ENCODE measurements at places on chromosomes 2 and 18. TPM values are rescaled to one million over a fixed set of nuclear protein-coding genes. Genes with fewer than 3 reads are reported as not detected.

DNA sequence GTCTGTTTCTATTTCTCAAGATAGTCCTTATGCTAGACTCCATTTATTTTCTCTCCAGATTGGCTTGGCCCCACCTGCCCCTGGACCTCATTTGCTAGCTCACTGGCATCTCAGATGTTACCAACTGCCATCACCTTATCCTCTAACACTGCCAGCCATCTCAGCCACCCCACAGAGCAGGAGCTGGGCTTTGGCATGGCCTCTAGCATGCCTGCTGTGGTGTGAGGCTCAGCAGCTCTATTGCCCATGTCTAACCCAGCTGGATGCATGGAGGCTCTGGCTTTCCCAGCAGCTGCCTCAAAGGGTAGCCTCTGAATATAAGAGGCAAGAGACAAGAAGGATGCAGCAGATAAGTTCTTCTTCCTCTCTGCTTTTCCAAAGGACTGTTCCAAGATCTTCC is 373.4 kb downstream of the TNS1 start:
- DNase-seq: no peak

DNA sequence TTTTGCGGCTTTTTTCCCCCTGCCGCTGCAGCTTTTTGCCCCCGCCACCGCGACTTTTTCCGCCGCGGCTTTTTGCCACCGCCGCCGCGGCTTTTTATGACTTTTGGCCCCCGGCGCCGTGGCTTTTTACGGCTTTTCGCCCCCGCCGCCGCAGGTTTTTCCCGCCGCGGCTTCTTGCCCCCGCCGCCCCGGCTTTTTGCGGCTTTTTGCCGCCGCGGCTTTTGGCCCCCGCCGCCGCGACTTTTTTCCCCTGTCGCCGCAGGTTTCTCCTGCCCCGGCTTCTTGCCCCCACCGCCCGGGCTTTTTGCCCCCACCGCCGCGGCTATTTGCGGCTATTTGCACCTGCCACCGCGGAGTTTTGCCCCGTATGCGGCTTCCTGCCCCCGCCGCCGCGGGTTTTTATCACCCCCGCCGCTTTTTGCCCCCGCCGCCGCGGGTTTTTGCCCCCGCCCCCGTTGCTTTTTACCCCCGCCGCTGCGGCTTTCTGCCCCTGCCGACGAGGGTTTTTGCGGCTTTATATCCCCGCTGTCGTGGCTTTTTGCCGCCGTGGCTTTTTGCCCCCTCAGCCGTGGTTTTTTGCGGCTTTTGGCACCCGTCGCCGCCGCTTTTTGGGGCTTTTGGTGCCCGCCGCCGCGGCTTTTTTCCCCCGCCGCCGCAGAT is 2750.9 kb downstream of the RPIA start:
- no peak for DNase-seq

- DNase-seq: peak; percentile 10
These were observed 209.4 kb upstream of the SP5 start for GRCh38 chr2:170505631-170506275.

Gene SFT2D3
- total RNA-seq: 5.0 TPM

GRCh38 chr2:166768393-166769123 is 119.7 kb upstream of the XIRP2 start:
- DNase-seq: no peak

DNA sequence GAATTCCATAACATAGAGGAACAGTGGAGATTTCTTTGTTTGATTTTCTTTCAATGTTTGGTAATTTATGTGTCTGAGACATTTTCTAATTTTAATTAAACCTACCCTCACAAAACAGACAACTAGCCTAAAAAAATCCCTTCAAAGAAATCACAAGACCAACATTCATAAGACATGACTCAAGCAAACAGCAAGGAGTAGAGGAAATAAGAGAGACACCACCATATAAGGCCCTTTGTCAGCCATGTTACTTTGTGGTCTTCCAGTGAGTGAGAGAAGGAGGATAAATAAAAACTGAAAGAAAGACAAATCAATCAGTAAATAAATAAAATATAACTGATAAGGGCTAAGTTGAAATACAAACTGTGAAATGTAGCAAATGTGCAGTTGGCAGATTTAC is 830.8 kb upstream of the SLC39A10 start:
- no peak for DNase-seq

- no peak for DNase-seq
These were observed 98.0 kb downstream of the PTGR3 start for GRCh38 chr18:75110846-75111415.

GRCh38 chr2:156054983-156055382 is 277.5 kb downstream of the NR4A2 start:
- DNase-seq: no peak

Gene UGT1A4
- not detected for total RNA-seq

DNA sequence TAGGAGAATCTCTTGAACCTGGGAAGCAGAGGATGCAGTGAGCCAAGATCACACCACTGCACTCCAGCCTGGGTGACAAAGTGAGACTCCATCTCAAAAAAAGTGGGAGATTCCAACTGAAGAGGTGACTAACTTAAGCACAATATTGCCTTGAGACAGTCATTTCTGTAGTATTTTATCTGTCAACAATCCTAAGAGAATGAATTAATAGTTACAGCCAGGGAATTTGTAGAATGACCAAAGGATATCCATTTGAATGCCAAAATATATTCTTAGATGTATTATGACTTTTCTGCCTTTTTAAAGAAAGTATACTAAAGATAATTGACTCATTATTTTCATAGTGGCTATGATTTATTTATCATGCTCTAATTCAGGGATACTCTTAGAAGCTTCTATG is 40.7 kb upstream of the CCDC150 start:
- no peak for DNase-seq

DNA sequence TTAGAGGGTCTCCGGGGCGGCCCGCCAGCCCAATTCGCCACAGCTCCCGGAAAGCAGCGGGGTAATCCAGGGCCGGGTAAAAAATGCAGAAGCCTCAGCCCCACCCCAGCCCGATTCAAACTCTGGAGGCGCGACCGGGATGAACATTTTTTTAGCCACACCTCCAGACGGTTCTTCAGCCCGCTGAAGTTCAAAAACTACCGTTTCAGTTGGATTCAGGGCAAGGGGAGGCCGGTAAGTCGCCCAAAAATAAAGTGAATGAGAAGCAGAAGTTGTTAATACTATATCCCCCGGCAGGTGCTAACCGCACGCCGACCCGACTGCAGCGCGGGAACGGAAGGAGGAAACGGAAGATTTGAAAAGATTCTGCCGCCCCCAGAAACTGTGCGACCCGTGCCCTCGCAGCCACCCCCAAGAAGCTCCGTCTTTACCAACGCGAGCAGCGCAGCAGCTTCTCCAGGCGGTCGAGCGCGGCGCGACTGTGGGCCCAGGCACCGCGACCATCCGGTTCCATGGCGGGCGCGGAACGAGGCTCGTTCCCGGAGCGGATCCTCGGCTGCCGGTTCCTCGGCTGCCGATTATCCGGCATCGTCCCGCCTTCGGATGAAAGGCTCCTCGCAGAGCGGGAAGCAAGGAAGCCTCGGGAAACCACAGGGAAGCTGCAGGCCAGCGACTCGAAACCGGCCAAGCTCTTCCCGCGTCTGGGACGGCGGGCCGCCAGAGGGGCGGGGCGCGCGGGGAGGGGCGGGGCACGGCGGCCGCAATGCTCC is at the start of gene BARD1:
BARD1 (minus strand) TSS at position 703 of the 770 bp plus-strand sequence; CDS start at position 589, 114 bp downstream.
- peak; percentile 69 for DNase-seq

DNA sequence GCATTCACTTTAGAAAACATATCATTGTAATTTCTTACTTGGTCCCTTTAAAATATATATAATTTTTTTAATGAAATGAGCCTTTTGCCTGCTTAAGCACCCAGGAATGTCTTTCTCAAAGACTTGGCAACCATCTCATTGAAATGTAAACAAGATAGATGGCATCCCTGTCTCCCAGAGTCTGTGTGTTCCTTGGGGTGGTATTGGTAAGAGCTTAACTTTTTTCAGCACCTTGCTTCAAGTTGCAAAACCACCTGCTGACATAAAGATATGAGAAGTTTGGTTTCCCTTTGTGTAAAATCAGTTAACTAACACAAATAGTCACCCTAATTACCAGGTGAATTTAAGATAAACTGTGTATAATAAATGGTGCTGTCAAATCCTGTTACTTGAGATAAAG is 266.9 kb downstream of the DSC3 start:
- DNase-seq: no peak

DNA sequence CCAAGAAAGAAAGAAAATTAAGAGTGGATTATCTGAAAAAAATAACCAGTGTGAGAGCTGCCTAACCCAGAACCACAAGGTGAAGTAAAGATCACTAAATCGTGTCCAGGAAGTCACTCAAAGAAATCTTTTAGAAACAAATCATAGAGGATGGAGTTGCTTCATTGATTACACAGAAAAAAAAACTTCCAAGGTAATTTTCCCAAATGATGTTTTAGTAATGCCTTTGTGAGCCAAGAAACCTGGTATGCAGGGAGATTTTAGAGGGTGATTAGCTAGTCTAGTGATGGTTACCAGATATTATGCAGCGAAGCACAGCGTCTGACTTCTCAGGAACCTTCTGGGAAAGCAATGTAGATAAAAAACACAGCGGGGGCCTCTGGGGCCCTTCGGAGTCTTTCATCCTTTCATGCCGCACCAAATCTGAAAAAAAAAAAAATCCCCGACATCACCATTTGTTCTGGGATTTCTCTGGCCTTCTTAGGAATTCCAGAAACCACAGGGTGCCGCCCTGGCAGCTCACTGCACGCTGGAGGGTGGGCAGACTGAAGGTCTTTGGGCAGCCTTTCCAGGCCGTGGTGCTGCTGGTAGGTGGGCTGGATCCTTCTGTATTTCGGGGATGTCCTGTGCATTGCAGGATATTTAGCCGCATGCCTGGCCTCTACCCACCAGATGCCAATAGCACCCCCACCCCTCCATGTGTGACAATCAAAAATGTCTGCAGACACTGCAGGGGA is 17.3 kb downstream of the ALPK2 start:
- no peak for DNase-seq

DNA sequence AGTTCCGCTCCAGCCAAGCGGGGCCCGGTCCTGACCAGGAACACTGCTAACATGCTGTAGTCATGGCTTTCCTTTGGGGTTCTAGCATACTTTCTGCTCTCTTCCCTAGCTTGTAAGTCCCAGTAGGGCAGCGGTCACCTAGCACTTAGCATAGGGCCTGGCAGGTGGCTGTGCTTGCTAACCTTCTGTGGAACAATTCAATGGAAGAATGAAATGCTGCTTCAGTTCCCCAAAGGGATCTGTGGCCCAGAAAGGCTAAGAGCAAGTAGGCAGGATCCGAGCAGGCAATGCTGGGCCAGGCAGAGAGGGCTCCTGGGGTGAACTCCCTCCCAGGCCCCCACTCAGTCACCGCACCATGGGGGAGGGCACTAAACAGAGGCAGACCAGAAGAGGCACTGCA is 266.8 kb downstream of the CELF4 start:
- no peak for DNase-seq

- no peak for DNase-seq
These were observed 378.3 kb upstream of the SALL3 start for GRCh38 chr18:78601349-78601748.

Gene PID1
- not detected for total RNA-seq

DNA sequence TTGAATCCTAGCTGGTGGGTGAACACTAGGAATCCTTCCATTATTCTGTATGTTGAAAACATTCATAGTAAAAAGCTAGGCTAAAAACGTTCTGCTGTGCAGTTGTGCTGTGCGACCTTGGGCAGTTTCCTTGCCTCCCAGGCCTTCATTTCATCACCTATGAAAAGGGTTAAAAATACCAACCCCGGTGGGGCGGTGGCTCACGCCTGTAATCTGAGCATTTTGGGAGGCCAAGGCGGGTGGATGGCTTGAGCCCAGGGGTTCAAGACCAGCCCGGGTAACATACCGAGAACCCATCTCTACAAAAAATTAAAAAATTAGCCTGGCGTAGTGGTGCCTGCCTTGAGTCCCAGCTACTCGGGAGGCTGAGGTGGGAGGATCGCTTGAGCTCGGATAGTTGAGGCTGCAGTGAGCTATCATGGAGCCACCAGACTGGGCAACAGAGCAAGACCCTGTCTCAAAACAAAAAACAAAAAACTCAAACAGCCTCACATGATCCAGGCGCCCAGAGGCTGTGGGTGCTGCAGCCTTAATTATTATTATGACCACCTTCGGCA is 2.9 kb upstream of the RRM2 start:
- DNase-seq: no peak

Measured in activated CD4-positive, alpha-beta T cell treated with anti-CD3 and anti-CD28 coated beads, Interleukin-2, amount 10 ng/mL, durations not matched to agents 7 days and 5 days (primary cell).